ENCODE measurements at places on chromosomes 6 and 20.

DNA sequence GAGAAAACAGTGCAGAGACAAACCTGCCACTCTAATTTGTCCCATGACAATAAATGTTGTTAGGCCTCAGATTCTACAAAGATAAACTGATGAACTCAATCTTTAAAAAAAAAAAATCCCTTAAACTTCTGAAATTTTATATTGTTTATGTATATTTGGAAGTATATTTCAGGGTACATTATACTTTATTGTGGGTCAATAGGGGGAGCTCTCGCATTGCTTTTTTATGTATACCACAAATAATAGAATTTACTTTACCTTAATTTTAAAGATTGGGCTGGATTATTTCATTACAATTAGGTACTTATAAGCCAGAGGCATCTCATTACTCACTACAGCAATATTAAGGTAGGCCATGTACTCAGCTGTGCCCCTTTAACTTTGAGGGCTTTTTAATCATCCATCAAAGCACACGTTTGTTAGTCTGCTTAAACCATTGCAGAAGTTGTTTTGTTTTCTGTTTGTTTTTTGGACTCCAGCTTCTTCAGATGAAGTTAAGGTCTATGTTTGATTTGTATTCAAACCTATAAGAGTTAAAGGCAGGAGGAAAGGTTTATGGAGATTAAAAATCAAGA, 56.3 kb upstream of the EYA4 start:
- DNase-seq, result peak; percentile 37

DNA sequence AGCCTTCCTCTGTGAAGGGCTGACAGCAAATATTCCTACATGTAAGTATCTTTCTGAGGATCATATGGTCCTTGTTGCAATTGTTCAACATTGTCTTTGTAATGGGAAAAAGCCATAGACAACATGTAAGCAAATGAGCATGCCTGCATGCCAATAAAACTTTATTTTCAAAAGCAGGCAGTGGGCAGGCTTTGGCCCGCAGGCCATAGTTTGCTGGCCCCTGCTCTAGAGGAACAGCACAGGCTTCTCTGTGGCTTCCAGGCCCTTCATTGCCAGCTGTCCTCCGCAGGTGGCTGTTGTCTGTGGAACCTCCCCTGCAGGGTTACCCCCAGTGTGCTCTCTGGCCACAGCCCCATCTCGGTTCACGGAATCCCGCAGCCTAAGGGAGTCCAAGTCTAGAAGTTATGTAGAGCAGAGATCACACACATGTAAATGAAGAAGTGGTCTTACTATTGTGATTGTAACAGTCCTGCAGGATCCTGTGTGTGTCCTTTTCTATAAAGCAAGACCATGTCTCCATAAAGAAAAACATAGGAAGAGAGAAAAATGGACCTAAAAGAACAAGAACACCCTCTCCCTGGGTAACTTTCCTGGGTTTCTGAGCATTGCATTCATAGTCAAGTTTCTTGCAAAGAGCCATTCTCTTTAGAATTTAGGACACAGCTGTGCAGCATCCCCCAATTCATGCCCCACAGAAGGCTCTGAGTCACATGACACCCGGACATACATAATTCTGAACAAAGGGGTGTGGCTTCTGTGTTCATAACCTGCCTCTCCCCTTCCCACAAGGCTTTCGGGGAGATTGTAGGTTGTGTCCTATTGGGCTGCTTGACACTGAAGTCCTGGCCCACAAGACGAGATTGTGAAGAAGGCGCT, 10.0 kb downstream of the UNC93A start:
- DNase-seq, result no peak

GRCh38 chr6:89758830-89759229, 60.8 kb downstream of the MDN1 start:
- no peak for DNase-seq

- no peak for DNase-seq
Observed at GRCh38 chr6:79610306-79611009, 20.7 kb upstream of the SH3BGRL2 start.

DNA sequence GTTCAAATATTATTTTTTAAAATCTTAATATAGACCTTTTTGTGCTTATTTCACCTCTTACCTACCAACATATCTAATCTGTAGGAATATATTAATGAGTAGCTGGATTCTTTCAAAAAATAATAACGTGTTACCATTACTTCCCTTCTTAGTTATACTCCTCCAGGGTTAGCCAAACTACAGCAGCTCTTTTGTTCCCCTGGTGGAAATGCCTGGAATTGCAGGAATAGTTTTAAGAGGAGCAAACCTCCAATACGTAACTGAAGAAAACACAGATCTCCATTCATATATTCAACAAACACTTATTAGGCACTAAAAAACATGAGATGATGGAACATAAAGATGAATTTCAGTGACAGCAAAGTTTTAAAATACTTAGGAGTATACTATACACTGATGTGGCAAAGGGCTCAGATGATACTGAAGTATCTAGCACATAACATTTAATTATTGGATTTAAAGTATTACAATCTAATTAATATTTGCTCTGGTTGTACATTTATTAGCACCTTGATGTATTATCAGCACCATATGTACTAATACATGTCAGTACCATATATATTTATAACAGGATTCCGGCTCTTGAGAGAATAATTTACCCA, 78.3 kb downstream of the TBX18 start:
- no peak for DNase-seq

- DNase-seq, result no peak
Observed at GRCh38 chr20:61730631-61731362, 334.9 kb downstream of the TAF4 start.

DNA sequence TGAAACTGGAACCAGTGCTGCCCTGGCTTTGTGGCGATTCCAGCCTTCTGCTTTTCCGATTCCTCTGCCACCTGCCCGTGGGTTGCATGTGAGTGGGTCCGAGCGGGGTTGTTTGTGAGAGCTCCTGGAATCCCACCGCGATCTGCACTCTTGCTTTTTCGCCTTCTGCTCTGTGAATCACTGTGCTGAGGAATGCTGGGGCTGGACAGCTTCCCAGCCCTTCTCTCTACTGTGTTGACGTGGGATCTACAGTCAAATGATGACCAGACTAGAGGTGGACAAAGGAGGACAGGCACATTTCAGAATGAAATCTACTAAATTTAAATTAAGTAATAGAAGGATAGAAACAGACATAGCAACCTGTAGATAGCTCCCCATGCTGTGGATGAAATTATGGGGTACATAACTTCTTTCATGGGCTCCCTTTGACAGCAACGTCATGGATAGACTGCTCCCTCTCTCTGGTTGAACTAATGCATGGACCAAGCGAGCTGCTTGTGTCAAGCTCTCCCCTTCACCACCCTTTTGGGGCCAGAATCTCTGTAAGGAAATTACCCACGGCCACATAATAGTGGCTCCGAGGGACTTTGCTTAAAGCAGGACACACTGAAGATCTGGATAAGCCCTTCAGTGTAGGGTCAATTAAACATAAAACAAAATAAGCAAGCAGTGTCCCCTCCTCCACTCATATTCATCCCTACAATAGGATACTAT, 2.0 kb downstream of the FNDC1 start:
- peak; percentile 90 for DNase-seq

GRCh38 chr6:142500250-142500786, 198.5 kb downstream of the ADGRG6 start:
- DNase-seq, result no peak

DNA sequence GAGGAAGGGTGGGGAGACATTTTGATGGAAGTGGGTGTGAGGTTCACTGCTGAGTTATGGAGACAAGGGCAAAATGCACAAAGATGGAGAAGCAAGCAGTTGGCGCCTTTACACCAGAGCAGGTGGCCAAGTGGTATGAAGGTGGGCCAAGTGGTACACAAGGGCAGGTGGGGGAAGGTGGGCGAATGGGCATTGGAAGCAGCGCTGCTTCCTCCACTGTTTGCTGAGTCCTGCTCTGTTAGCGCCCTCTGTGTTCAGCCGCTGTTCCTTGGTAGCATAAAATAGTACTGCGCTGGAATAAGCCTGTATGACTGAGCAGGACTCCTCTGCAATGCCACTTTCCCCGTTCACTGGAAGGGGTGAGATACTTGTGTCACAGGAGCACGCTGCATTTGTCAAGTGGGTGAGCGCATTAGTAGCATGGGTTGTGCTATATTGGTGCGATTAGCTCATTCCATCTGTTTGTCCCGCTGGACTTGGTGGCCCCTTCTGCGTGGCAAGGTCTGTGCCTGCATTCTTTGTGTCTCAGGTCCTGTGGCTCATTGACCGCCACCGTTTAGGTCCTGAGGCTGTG, 116.4 kb downstream of the TOX2 start:
- no peak for DNase-seq

- no peak for DNase-seq
Observed at GRCh38 chr6:41690541-41691330, 44.7 kb downstream of the TFEB start.

DNA sequence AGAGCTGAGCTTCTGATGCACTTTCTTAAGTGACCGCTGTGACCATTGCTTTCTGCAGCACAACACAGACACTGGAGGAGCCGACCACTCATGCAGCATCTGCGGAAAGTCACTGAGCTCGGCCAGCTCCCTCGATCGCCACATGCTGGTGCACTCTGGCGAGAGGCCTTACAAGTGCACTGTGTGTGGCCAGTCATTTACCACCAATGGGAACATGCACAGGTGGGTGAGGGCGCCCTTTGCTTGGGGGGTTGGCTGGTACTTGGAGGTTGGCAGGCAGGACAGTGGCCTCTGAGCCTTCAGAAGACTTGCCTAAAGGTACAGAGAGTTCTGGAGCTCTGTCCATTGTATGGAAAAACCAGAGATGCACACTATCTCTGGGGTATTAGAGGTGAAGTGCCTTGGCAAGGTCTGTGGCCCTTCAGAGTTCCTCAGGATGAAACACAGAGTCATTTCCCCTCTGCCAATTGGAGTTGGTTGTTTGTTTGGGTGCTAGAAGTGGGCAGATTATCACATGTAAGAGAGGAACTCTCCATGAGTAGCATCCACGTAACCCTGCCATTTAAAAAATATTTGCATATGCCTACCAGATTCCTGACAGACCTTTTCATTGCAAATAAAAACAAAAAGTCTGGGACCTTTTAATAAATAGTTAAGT, 81.5 kb downstream of the RREB1 start:
- DNase-seq, result no peak

GRCh38 chr6:10382728-10383330, 32.0 kb downstream of the TFAP2A start:
- no peak for DNase-seq

DNA sequence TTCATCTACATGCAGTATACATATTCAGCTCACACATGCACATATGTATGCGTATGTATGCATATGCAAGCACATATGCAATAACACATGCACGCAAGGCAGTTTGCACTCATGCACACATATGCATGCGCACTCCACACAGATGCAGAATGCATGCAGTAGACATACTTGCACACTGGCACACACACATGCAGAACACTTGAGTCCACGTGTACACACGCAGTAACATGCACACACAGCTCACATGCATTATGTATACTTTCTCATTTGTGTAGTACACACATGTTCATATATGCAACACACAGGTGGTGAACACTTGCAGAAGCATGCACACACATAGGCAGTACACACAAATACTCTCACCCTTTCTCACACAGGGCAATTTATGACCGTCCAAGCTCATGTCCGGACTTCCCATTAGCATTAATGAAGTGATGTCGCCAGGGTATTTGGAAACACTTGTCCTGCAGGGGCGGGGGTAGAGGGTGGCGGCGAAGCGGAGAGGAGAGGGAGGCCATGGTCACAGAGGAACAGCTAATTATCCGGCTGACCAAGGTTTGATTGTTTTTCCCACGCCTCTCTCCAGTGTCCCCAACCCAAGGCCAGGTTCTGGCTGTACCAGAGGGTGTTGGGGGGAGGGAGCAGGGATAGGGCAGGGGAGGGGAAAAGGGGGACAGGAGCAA, 91.3 kb downstream of the VEGFA start:
- no peak for DNase-seq

DNA sequence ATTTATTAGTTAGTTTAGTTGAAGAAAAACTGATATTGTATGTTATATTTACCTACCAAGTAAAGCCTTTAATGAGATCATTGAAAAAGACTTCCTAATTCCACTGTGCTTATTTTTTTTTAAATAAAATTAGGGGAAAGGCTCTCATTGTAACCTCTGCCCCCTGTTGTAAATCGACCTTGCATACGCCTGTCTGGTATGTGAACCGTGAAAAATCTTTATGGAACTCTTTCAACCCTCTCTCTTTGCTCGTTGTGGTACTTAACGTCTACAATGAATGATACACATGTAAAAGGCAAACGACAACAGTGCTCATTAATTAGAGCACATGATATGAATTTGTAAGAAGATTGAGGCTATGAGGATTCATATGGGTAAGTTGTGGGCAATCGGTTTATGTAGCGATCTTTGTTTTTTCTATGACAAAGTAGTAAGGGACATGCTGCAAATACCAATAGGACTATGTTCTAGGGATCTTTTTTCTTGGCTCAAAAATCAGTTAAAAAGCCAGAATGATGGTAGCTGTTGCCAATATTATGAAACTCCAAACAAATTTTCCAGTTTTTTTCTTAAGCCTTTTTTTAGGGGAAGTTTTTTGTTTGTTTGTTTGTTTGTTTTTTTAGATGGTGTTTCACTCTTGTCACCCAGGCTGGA, 119.0 kb upstream of the MCHR2 start:
- DNase-seq, result no peak

DNA sequence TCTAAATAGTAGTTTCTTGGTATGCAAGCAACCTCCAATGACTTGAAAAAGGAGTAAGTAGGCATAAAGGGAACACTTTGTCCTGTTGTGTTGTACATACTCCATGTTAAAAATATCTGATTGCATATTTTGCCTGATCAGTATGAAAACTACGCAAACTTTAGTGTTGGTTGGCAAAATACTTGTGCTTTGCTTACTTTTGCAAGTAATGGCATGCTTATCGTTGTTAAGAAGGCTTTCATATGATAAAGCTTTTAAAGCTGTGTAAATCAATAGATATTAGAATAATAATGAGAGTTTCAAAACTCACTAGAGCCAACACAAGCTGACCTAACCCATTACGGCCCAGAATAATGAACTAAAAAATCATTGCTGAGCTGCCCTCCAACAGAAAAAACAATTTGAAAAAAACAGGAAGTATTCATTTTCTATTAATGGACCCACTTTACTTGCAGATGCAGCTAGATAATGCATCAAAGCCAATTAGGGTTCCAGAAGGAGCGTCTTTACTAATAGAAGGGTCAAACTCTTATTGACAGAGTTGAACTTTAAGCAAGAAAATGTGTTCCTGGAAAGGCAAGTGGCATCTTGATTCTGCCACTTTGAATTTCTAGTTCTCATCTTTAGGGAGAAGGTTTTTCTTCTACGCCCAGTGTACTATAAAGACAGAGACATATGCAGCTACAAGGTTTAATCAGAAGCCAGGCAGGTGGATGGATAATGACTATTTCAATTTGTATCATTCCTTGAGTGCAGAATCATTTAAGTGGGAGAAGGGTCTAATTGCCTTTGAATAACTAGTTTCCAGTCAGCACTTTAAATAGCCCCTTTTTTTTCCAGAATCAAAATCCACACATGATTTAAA, 82.2 kb downstream of the SNAP25 start:
- DNase-seq, result no peak

- DNase-seq, result no peak
Observed at GRCh38 chr20:63977739-63978276, 1.6 kb downstream of the SAMD10 start.

DNA sequence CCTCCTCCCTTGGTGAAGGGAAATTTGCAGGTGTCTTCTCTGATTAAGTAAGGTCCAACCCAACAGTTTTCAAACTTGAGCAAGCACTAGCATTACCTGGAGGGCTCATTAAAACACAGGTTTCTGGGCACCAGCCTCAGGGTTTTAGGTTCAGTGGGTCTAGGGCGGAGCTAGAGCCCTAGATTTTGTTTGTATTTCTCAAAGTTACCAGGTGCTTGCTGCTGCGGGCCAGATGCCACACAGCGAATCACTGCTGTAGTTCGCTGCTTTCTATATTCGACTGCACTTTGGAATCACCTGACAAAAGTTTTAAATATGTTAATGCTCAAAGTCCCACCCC, 869 bp downstream of the COL21A1 start:
- peak; percentile 63 for DNase-seq

- DNase-seq, result no peak
Observed at GRCh38 chr6:99013661-99014060, 65.9 kb upstream of the FBXL4 start.
